Glomerular endothelial cell (primary cell): ENCODE measurements at places on chromosomes 5 and 9.

DNA sequence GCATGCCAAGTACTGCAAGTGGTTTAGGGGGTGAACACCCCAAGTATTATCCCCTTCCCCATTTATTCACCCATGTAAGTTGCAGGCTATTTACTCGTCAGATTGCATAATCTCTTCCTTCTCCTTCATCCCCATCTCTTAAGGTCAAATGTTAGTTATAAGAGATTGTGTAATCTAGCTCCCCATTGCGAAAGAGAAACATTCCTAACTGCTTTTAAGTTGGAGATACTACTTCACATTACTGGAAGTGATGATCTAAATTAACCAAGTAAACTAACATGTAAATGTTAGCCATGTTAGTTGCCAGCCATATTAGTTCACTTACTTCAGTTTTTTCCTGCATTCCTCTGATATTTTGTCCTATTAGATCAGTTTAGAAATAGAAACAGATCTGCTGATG is 262.3 kb downstream of the TAF11L14 start:
- DNase-seq: no peak

DNA sequence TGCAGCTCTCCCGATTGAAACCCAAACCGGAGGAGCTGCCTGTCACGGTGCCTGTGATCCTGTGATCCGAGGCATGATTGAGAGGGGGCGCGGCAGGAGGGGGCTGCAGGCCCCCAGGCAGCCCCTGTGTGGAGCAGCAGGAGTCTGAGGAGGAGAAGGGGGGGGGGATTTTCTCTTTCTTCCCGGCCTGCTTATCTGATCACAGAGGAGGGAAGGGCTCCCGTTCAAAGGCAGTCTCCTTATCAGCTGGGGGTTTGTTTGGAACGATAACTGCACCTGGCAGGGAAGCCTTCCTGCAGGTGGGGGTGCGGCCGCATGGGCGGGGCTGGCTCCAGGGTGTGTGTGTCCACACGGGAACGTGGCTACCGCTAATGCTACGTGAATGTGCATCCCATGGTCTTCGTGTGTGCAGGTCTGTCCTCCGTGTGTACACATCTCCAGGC is 38.4 kb downstream of the LMX1B start:
- no peak for DNase-seq

DNA sequence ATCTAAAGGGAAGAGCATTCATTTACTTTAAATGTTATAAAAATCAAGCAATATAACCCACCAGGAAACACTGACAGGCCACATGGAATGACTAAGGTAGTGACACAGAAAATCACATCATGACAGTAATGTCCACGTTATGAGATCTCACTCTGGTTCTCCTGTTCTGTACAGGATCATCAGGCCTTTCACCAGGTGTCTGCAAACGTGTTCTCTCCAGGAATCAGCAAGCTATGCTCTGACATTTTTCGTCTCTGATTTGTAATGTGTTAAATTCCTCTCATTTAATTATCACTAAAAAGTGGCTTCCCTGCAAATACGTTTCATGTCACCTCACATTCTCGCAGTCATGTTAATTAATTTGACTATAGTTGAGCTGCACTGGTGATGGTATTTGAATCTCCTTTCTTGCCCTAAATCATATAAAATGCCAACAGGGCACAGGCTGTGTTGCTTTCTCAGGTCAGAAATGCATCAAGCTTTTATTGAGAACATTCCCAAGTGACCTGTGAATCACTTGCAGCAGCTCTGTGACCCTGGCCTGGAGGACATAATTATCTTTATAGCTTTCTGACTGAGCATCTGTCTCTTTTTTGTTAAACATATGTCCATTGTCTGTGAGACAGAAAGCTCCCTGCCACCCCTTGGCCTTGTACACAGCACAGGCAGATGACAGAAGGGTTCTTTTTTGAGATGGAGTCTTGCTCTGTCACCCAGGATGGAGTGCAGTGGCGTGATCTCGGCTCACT is 196.2 kb downstream of the DIRAS2 start:
- DNase-seq: no peak

DNA sequence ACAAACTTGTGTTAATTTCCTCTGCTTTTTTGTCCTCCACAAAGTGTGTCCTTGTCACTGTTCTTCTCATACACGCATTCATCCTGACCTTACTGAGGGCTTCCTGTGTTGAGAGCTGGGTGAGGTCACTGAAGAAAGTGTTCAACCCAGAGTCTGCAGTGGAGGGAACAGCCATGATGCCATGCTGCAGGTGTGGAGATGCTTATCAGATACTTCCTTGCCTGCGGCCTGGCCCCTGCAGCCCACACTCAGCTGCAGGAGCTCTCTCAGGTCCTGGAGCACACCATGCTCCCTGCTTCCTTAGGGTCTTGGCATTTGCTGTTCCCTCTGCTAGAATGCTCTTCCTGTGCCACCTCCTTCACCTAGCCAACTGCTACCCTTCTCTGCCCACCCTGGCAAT is 108.1 kb upstream of the SPRY4 start:
- DNase-seq: no peak

DNA sequence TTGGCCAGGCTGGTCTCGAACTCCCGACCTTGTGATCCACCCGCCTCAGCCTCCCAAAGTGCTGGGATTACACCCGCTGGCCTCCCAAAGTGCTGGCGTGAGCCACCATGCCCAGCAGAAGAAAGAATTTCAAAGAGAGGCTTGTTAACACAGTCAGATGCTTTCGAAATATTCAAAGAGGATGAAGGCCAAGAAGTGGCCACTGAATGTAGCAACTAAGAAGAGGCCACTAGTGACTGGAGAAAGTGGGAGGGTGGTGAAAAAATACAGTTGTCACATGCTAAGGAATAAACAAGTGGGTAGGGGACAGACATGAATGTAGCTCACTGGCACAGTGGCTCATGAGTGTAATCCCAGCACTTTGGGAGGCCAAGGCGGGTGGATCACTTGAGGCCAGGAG is 13.0 kb upstream of the TPM2 start:
- DNase-seq: no peak
